ENCODE measurements at places on chromosomes 3 and 15. TPM values are rescaled to one million over a fixed set of nuclear protein-coding genes. Genes with fewer than 3 reads are reported as not detected.
A peak's percentile ranks its signal among the peaks of the same experiment; 100 is the strongest.

- H3K4me3 ChIP-seq: no peak overlapping the region
- no peak overlapping the region for H3K27ac ChIP-seq
- no peaks in the 10 kb centered on the region for H3K36me3 ChIP-seq
- no peaks in the 10 kb centered on the region for H3K27me3 ChIP-seq
Measured at GRCh38 chr3:69121950-69122349, 445 bp downstream of the LMOD3 start.

Gene PARP15
- total RNA-seq: 2.3 TPM

Gene IL20RB
- not detected for total RNA-seq

GRCh38 chr3:186983659-186984058 is 53.3 kb downstream of the ST6GAL1 start:
- H3K4me3 ChIP-seq: no peak overlapping the region
- H3K4me1 ChIP-seq: no peaks in the 10 kb centered on the region
- DNase-seq: no peak
- peak overlapping the region; percentile 21 for H3K27ac ChIP-seq
- H3K27me3 ChIP-seq: no peaks in the 10 kb centered on the region

DNA sequence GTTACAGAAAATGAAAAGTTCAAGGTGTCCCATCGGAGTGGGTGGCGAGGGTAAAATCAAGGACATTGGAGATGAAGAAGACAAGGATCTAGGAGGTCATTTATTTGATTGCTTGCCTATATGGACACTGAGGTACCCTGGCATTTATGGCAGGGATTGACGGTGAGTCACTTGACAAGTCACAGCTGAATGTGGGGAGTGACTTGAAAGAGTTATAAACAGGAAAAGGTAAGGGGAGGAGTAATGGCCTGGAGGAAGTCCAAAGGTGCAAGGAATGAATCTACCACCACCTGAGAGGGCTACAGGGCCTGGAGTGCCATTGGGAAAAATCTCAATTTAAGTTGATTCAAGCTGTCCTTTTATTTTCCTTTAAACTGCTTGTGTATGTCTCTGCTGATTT is 11.8 kb upstream of the SGO1 start:
- DNase-seq: no peak
- no peak overlapping the region for H3K4me3 ChIP-seq
- H3K27ac ChIP-seq: no peak overlapping the region
- no peaks in the 10 kb centered on the region for H3K36me3 ChIP-seq
- no peaks in the 10 kb centered on the region for H3K27me3 ChIP-seq

GRCh38 chr3:119125742-119126504 is 20.0 kb upstream of the TEX55 start:
- no peaks in the 10 kb centered on the region for H3K4me1 ChIP-seq
- H3K27ac ChIP-seq: no peak overlapping the region
- H3K4me3 ChIP-seq: no peak overlapping the region
- no peaks in the 10 kb centered on the region for H3K36me3 ChIP-seq

Gene SLC6A20
- total RNA-seq: not detected

Gene CATSPER2
- 18.9 TPM for total RNA-seq

DNA sequence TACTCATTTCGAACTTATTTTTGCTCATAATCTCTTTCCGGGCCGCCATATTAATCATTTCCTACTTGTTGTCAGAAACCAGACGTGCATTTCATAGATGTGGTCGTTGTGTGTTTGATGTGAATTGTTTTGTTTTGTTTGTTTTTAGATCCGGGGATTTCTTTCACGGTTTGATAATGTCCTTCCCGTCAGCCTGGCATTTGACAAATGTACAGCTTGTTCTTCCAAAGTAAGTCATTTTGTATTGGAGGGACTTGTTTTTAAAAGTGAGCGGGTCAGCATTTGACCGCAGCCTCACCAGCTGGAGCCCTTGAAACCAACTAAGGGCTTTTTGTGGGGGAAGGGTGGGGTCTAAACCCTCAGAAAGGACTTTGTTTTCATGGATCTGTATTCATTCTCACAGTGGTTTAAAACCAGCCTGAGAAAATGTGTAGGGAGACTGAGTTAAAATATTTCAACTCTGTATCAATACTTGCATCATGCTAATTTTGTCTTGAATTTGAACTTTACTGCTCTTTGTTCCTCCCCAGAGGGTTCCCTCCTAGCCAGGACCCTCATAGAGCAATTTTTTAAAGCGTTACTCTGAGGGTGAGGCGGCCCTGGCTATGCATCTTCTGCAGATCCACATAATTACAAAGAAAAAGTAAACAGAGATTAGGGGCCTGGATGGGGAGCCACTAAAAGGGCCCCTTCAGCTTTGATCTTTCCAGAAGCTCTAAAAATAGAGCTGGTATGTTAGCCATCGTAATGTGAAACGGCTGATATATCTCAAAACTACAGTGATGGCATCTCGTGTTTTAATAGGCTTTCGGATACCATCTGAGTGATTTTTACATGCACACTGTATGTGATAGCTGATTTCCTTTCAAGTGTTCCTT is 107.9 kb downstream of the ATG7 start:
- DNase-seq: no peak
- H3K4me1 ChIP-seq: no peaks in the 10 kb centered on the region
- no peaks in the 10 kb centered on the region for H3K36me3 ChIP-seq
- H3K27ac ChIP-seq: peak overlapping the region; percentile 16
- no peak overlapping the region for H3K4me3 ChIP-seq

Gene DUT
- 235 TPM for total RNA-seq

Gene ASB14
- not detected for total RNA-seq

DNA sequence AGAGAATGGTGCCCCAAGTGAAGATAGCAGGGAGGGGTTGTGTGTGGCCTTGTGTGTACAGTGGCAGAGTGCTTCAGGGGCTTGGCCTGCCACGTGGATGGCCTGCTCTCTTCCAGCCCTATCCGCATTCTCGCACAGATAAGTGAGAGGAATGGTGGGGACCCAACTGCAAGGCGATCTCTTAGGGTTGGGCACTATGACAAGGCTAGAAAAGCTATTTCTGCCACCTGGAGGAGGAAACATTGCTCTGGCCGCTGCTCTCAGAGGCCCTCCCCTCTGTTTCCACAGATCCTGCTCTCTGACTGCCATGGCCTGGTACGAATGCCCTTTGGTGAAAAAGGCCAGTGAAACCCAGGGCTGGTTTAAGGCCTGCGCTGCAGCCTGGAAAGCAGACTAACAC is 20.6 kb downstream of the EEFSEC start:
- H3K27ac ChIP-seq: peak overlapping the region; percentile 79
- no peaks in the 10 kb centered on the region for H3K27me3 ChIP-seq
- H3K4me3 ChIP-seq: no peak overlapping the region
- no peaks in the 10 kb centered on the region for H3K36me3 ChIP-seq

GRCh38 chr3:72678867-72679266 is 169.4 kb downstream of the SHQ1 start:
- H3K27me3 ChIP-seq: no peaks in the 10 kb centered on the region
- no peak overlapping the region for H3K27ac ChIP-seq
- no peak overlapping the region for H3K4me3 ChIP-seq
- no peaks in the 10 kb centered on the region for H3K36me3 ChIP-seq
- no peaks in the 10 kb centered on the region for H3K4me1 ChIP-seq

GRCh38 chr3:76372497-76372896 is 587.1 kb upstream of the ZNF717 start:
- no peak overlapping the region for H3K27ac ChIP-seq
- no peaks in the 10 kb centered on the region for H3K36me3 ChIP-seq
- H3K27me3 ChIP-seq: no peaks in the 10 kb centered on the region

DNA sequence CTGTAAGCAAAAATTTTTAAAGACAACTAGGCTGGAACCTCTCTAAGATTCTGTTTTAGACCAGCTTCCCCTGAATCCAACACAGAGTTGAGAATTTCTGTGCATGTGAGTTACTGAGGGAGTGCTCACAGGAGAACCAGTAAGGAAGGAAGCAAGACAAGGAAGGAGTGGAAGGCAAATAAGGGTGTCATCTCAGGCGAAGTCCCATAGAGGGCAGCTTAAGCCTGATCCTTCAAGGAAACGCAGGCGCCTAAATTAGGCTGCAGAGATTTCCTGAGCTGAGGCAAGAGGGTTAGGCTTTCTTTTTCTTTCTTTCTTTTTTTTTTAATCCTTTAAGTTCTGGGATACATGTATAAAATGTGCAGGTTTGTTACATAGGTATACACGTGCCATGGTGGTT is 36.2 kb upstream of the COL6A6 start:
- no peaks in the 10 kb centered on the region for H3K4me1 ChIP-seq
- no peak overlapping the region for H3K27ac ChIP-seq
- no peak overlapping the region for H3K4me3 ChIP-seq
- H3K27me3 ChIP-seq: no peaks in the 10 kb centered on the region
- no peaks in the 10 kb centered on the region for H3K36me3 ChIP-seq
- DNase-seq: peak; percentile 21

DNA sequence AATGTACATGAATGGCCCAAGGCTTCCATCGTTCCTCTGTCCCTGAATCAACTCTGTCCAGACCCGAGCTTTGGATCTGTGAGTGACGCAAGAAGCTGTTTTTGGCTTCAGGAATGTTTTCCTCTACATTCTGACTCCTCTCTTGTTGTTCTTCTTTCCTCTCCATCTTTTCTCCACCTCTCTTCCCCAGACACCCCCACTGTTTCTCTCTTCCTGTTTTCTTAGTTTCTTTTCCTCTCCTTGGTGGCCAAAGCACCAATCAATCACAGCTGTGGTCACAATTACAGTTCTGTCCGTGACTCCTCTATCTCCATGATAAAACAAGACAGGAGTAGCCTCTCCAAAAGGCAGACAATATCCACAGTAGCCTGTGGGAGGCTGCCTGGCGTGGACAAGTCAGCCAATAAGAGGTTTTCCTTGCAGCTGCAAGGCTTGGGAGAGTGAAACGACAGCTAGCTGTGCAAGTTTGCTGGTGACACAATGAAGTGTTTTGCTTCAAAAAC is 4.9 kb upstream of the TMEM212 start:
- H3K27me3 ChIP-seq: no peaks in the 10 kb centered on the region
- peak; percentile 57 for DNase-seq
- peak overlapping the region; percentile 22 for H3K4me3 ChIP-seq
- no peaks in the 10 kb centered on the region for H3K36me3 ChIP-seq
- peak overlapping the region; percentile 70 for H3K27ac ChIP-seq

DNA sequence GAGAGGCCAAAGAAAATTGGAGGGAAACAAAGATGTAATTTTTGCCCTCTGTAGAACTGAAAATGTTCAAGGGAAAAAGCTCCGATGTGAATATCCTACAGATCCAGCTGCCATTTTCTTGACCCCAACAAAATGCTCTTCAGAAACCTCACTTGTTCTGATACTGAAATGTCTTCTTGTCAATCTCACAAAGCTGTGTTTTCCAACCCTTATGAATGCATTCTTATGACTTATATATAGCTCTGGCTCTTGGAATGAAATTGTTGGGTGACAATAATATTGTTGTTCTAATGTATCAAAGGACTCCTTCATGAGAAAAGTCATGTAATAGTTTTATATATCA is 157.1 kb upstream of the TGFBR2 start:
- no peak overlapping the region for H3K27ac ChIP-seq
- DNase-seq: no peak
- H3K4me3 ChIP-seq: no peak overlapping the region
- H3K4me1 ChIP-seq: no peaks in the 10 kb centered on the region
- no peaks in the 10 kb centered on the region for H3K27me3 ChIP-seq
- no peaks in the 10 kb centered on the region for H3K36me3 ChIP-seq

GRCh38 chr3:42169579-42170120 is 78.5 kb downstream of the TRAK1 start:
- H3K27me3 ChIP-seq: no peaks in the 10 kb centered on the region
- DNase-seq: no peak
- no peak overlapping the region for H3K4me3 ChIP-seq
- no peaks in the 10 kb centered on the region for H3K4me1 ChIP-seq

Gene KNL1
- 0.26 TPM for total RNA-seq

Gene CHL1
- 15.1 TPM for total RNA-seq

DNA sequence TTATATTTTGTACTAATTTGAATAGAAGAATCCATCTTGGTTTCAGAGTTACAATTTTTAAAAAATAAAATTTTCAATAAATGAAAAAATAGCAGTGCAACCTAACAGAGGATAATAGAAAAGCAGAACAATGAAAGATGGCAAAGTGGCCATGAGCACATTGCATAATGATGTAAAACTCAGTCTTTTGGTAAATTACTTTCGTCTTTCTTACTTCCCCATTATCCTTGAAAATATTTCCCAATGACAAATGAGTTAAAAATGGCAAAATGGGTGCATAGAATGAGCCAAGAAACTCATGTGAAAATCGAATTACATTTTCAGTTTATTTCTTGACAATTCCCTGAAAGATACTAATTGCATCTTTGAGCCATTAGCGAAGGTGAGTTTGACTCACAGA is 236.4 kb downstream of the CDIN1 start:
- H3K4me1 ChIP-seq: no peaks in the 10 kb centered on the region
- no peaks in the 10 kb centered on the region for H3K27me3 ChIP-seq
- H3K4me3 ChIP-seq: no peak overlapping the region
- H3K27ac ChIP-seq: no peak overlapping the region

Gene ZNF774
- total RNA-seq: 5.5 TPM

DNA sequence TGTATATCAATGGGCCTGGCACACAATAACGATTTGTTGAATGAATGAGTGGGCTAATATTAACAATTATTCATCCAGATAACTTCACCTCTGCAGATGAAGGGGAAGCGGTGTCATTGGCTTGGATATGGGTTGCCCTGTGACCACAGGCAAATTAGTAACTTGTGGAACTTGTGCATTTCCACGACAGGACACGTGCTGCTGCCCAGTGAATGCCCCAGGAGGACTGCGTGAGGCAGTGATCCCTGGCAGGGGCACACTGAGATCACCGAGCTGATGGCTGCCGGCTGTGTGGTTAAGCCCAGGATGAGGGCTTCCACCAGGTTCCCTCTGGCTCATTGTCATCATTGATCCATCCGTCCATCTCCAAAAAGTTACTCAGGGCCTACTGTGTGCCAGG is 84.1 kb upstream of the HACD2 start:
- no peaks in the 10 kb centered on the region for H3K27me3 ChIP-seq
- no peak for DNase-seq
- no peak overlapping the region for H3K4me3 ChIP-seq
- peak overlapping the region; percentile 48 for H3K27ac ChIP-seq
- no peaks in the 10 kb centered on the region for H3K36me3 ChIP-seq

Gene TMEM207
- total RNA-seq: not detected

- H3K27me3 ChIP-seq: no peaks in the 10 kb centered on the region
- DNase-seq: no peak
- H3K4me3 ChIP-seq: no peak overlapping the region
- no peaks in the 10 kb centered on the region for H3K36me3 ChIP-seq
- peaks cover 5% of the 10 kb centered on the region for H3K4me1 ChIP-seq
Measured at GRCh38 chr3:134326126-134326525, 48.1 kb downstream of the AMOTL2 start.

Gene SGO1
- not detected for total RNA-seq

Gene PPP1R14D
- not detected for total RNA-seq

- H3K4me1 ChIP-seq: no peaks in the 10 kb centered on the region
- DNase-seq: no peak
- no peaks in the 10 kb centered on the region for H3K36me3 ChIP-seq
- no peak overlapping the region for H3K27ac ChIP-seq
Measured at GRCh38 chr3:186824430-186825139, 17.9 kb upstream of the ADIPOQ start.

GRCh38 chr3:40169983-40170382 is 139.5 kb upstream of the EIF1B start:
- H3K4me3 ChIP-seq: no peak overlapping the region
- no peak overlapping the region for H3K27ac ChIP-seq
- no peaks in the 10 kb centered on the region for H3K27me3 ChIP-seq
- no peak for DNase-seq

- H3K27me3 ChIP-seq: no peaks in the 10 kb centered on the region
- no peaks in the 10 kb centered on the region for H3K4me1 ChIP-seq
- no peak overlapping the region for H3K27ac ChIP-seq
- no peak overlapping the region for H3K4me3 ChIP-seq
- H3K36me3 ChIP-seq: no peaks in the 10 kb centered on the region
Measured at GRCh38 chr3:133023362-133023761, 14.8 kb upstream of the TMEM108 start.

Data from uterus (tissue), 4 donors.